Transverse colon (tissue), 4 donors: ENCODE measurements at places on chromosomes 7 and 10.

- H3K27me3 ChIP-seq, result no peaks in the 10 kb centered on the region
- no peak overlapping the region for H3K4me3 ChIP-seq
- H3K36me3 ChIP-seq, result no peaks in the 10 kb centered on the region
- H3K4me1 ChIP-seq, result no peaks in the 10 kb centered on the region
- peak; percentile 24 for DNase-seq
Observed at GRCh38 chr7:143205560-143206293, 16.1 kb upstream of the TAS2R40 start.

GRCh38 chr7:90663176-90663575 is 67.1 kb downstream of the CDK14 start:
- no peak overlapping the region for H3K27ac ChIP-seq
- peaks cover 3% of the 10 kb centered on the region for H3K4me1 ChIP-seq
- DNase-seq, result no peak

DNA sequence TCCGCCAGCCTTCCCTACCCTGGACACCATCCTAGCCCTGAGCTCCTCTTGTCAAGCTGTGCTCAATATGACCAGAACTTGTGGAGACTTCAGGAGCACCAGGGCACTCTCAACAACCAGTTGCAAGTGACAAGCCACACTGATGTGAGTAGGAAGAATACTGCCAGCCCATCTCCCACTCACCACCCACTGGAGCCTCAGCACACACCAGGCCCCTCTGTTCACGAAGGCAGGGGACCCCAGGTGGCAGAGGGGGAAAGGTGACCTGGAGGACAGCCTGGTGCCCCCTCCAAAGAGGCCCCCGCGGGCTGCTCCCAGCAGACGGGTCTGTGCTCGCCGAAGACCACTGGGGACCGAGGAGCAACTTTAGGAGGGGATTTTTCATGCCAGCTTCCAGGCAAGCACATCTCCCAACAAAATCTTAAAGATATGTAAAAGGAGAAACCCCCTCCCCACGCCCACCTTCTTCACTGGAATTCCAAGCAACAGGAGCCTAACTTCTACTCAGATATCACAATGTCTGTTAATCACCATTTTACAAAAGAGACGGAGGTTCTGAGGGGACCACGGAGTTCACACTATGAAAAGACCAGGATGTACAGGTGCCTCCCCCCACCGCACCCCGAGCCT is 1.0 kb downstream of the MMD2 start:
- H3K4me1 ChIP-seq, result peaks cover 9% of the 10 kb centered on the region
- no peaks in the 10 kb centered on the region for H3K36me3 ChIP-seq
- no peak overlapping the region for H3K27ac ChIP-seq

GRCh38 chr10:2839081-2839725 is 228.1 kb upstream of the PFKP start:
- no peaks in the 10 kb centered on the region for H3K4me1 ChIP-seq
- no peaks in the 10 kb centered on the region for H3K36me3 ChIP-seq
- no peak overlapping the region for H3K4me3 ChIP-seq
- H3K27ac ChIP-seq, result no peak overlapping the region
- DNase-seq, result peak; percentile 41

DNA sequence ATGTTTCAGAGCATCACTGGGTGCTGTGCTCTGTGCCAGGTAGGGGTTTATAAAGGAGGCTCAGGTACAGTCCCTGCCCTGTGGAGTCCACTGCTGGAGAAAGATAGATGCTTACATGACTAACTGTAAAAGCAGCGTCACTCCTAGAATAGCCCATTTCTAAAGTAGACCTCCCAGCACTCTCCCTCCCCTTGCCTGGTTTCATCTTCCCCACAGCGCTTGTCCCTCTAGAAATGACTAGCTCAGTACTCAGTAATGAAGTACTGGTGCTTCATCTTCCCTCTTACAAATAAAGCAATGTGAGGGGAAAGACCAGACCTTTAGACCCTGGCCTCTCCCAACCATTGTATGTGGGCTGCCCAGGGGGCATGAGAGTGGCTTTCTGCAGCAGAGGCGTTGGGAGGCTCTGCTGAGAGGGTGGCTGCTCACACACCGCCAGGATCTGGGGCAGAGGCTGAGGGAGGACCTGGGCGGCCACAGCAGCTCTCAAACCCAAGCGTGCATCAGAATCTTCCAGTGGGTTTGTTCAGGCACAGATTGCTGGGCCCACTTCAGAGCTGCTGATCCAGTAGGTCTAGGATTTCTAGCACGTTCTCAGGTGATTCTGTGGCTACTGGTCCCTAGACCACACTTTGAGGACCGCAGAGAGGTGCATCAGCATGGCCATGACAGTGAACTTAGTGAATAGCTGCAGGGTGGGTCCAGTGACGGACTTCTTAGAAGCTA is 110.3 kb upstream of the ANLN start:
- H3K36me3 ChIP-seq, result no peaks in the 10 kb centered on the region
- DNase-seq, result no peak
- H3K4me3 ChIP-seq, result no peak overlapping the region
- peaks cover 61% of the 10 kb centered on the region for H3K4me1 ChIP-seq
- no peaks in the 10 kb centered on the region for H3K27me3 ChIP-seq

- peak; percentile 33 for DNase-seq
- H3K4me3 ChIP-seq, result peak overlapping the region; percentile 78
- H3K36me3 ChIP-seq, result no peaks in the 10 kb centered on the region
- peak overlapping the region; percentile 98 for H3K27ac ChIP-seq
Observed at GRCh38 chr7:87152897-87153641, 816 bp downstream of the DMTF1 start.

DNA sequence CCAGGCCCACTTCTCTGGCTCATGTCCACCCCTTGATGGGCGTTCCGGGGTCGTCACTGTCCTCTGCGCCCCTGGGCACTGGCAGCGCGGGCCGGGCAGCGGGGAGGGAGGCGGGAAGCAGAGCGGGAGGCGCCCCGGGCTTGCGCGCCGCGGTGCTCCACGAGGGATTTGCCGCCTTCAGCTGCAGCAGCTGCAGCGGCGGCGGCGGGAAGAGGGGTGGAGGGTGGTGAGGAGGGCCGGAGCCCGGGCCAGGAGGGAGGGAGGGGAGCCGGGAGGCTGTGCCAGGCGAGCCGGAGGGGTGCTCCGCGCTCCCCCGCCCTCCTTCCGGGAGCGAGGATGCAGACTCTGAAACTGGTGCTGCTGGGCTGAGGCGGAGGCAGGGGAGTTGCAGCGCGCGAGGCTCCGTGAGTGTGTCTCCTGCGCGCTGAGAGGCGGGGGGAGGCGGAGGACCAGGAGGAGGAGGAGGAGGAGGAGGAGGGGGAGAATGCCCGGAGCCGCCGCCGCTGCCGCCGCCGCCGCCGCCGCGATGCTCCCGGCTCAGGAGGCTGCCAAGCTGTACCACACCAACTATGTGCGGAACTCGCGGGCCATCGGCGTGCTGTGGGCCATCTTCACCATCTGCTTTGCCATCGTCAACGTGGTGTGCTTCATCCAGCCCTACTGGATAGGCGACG is at the start of gene LHFPL3:
Gene LHFPL3, plus strand, starts transcription at position 308 of the 674 bp plus-strand sequence.
- peak within 1 kb of the TSS; percentile 25 for H3K4me3 ChIP-seq
- no peak for DNase-seq
- H3K4me1 ChIP-seq, result peaks cover 17% of the 10 kb centered on the region
- H3K27ac ChIP-seq, result no peak within 1 kb of the TSS
- H3K27me3 ChIP-seq, result peaks cover 91% of the 10 kb centered on the region

DNA sequence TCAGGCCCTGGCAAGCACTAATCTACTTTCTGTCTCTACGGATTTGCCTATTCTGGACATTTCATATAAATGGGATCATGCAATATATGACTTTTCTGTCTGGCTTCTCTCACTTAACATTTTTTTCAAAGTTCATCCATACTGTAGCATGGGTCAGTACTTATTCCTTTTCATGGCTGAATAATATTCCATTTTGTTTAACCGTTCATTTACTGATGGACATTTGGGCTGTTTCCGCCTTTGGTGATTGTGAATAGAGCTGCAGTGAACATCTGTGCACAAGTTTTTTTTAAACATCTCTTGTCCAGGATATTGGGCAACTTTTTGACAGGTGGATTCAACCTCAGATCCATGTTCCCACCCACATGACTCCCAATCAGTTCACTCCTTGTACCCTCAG is 31.0 kb downstream of the AIFM2 start:
- H3K27me3 ChIP-seq, result no peaks in the 10 kb centered on the region
- H3K4me3 ChIP-seq, result no peak overlapping the region
- H3K36me3 ChIP-seq, result no peaks in the 10 kb centered on the region

GRCh38 chr10:121628859-121629258 is 30.6 kb upstream of the FGFR2 start:
- no peaks in the 10 kb centered on the region for H3K27me3 ChIP-seq
- DNase-seq, result no peak
- H3K36me3 ChIP-seq, result no peaks in the 10 kb centered on the region
- no peak overlapping the region for H3K27ac ChIP-seq

DNA sequence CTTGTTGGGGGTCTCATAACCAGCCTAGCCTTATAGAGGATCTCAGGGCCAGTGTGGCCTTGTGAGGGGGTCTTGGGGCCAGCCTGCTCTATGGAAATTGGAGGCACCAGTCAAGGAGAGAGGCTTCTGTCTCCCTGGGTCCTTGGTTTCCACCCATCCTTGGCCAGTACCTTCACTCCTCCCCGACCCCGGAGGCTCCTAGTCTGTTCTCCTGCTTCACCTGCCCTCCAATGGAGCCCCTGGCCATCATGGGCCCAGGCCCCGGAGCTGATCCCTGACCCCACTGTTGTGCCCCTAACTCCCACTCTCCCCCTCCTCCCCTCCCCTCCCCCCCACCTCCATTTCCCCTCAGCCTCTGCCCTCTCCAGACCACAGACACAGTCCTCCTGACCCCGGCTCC is 29.7 kb downstream of the RASGEF1A start:
- H3K4me1 ChIP-seq, result no peaks in the 10 kb centered on the region
- H3K27me3 ChIP-seq, result no peaks in the 10 kb centered on the region
- H3K36me3 ChIP-seq, result no peaks in the 10 kb centered on the region
- H3K27ac ChIP-seq, result no peak overlapping the region
